ENCODE measurements at places on chromosomes 16 and 17. TPM values are rescaled to one million over a fixed set of nuclear protein-coding genes. Genes with fewer than 3 reads are reported as not detected.
A peak's percentile ranks its signal among the peaks of the same experiment; 100 is the strongest.

- DNase-seq, result peak; percentile 64
Measured at GRCh38 chr17:10226930-10227695, 28.7 kb upstream of the GAS7 start.

DNA sequence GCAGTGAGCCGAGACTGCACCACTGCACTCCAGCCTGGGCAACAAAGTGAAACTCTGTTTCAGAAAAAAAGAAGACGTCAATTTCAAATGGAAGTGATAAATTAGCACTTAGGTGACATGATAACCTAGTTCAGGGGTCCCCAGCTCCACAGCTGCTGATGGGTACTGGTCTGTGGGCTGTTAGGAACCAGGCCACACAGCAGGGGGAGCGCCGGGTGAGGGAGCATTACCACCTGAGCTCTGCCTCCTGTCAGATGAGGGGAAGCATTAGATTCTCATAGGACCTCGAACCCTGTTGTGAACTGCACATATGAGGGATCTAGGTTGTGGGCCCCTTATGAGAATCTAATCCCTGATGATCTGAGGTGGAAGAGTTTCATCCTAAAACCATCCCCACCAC lies 253.0 kb downstream of the FOXL1 start:
- DNase-seq, result no peak

DNA sequence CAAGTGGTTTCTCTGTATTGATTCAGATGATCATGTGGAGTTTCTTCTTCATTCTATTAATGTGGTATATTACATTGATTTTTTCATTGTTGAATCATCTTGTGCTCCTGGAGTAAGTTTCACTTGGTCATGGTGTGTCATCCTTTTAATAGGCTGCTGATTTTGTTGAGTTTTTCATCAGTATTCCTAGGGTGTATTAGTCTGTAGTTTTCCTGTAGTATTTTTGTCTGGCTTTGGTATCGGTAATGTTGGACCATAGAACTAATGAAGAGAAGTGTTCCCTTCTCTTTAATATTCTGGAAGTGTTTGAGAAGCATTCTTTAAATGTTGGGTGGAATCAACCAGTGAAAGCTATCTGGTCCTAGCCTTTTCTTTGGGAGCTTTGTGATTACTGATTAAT lies 99.0 kb downstream of the OMG start:
- DNase-seq, result no peak

DNA sequence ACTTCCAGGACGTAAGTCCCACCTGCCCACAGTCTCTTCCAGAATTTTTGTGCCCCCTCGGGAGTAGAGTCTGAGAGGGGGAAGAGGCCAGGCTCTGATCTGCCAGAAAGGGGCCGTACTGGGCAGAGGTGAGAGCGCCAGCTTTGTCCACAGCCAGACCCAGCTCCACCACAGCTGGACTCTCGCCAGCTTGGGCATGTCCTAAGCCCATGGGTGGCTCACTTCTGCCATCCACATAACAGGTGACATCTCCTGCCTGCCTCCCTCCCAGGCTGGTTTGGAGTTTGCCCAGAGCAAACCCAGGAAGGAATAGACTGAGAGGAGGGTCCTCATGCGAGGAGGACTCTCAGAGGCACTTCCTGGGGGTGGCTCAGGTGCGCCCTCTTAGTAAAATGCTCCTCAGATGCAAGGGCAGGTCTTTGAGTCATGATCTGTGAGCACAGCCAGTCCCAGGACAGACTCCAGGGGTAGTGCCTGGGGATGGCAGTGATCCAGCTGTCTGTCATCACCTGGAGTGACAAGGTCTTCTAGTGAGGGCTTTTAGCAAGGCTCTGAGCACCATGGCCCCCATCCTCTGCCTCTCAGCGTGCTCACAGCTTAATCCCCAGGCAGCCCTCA lies 89.2 kb downstream of the AMFR start:
- DNase-seq, result no peak

TLCD2 gene
- polyA plus RNA-seq, result 0.03 TPM

CLEC3A gene
- polyA plus RNA-seq, result not detected

DNA sequence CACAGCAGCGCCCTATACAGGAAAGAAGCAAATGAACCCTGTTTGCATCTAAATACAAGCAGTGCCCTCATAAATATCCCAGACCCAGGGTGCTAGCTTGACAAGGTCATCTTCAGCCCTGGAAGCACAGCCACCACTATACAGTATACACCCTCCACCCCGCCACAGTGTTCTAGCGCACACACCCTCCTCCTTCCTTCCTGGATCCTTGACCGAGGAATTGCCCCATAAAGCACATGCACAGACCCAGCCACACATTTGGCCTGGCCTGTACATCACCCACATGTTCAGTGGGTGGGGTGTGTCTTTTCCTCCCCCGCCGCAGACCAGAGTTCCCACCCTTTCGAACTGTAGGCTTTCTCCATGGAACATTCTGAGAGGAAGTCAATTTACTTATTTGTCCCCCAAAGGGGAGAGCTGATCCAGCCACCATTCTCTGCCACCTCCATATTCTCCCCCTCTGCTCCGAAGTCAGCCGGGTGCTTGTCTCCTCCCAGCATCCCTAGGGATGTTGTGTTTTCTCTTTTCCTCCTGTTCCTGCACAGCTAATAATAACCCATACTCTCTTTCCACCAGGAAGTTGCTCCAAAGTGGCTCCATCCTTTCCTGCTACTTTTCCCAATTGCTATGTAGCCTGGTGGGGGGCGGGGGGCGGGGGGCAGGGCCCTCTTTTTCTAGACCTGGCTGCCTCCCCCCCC lies 6.6 kb downstream of the ABI3 start:
- DNase-seq, result peak; percentile 74

- DNase-seq, result no peak
Measured at GRCh38 chr17:5055543-5055942, 20.3 kb upstream of the SLC52A1 start.

All from CD14-positive monocyte (primary cell).